ENCODE measurements at places on chromosomes 2 and 18.

GRCh38 chr2:112204411-112204810 is 50.4 kb downstream of the ZC3H8 start:
- DNase-seq, result no peak

DNA sequence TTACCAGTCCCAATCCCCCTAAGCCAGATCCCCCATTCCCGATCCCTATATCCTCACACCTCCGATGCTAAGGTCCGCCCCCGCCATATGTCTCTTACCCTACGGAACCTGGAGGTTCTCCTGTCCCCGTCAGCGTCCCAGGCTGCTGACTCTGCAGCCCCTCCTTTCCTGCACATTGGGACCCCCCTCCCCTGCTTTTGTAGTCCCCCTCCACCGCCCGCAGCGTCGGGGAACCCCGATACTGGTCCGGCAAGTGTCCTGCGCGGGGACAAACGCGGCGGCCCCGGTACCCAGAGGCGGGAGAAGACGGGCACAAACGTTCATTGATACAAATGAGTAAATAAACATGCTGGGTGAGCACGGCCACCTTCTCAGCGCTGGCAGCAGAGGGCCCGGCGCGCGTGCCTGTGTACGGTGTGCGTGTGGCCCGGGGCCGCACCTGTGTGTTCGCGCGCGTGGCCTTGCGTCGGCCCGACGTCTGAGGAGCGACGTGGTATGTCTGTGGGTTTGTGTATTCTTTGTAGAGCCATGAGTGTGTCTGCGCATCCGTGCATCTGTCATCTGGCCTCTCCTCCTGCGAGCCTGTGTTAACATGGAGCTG is 2.0 kb upstream of the CYP26B1 start:
- no peak for DNase-seq

- DNase-seq, result peak; percentile 57
Measured at GRCh38 chr2:101419096-101419663, 31.9 kb upstream of the CREG2 start.

GRCh38 chr18:22324191-22325131 is 93.3 kb downstream of the CTAGE1 start:
- DNase-seq, result peak; percentile 61
